MCF 10A (cell line): ENCODE measurements at places on chromosomes 2 and 18.
A peak's percentile ranks its signal among the peaks of the same experiment; 100 is the strongest.

DNA sequence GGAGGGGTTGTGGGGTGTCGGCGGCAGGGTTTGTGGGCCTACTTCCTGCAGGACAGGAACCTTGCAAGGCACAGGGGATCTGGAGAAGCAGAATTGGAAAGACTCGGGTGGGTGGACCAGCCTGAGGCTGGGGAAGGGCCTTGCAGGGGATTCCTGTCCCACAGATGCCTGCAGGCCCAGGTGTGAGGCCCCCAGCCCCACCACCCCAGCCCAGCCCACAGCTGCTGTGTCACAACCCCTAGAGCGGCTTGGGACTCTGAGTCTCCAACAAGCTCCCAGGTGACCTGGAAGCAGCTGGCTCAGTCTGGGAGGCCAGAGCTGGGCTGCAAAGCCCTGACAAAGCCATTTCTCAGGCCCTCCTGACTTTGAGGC, 93.1 kb downstream of the ZFP36L2 start:
- no peak overlapping the region for H3K4me3 ChIP-seq
- no peaks in the 10 kb centered on the region for H3K36me3 ChIP-seq
- DNase-seq = no peak
- H3K4me1 ChIP-seq = peaks cover 45% of the 10 kb centered on the region
- H3K27me3 ChIP-seq = no peaks in the 10 kb centered on the region

- peaks cover 18% of the 10 kb centered on the region for H3K4me1 ChIP-seq
- peak overlapping the region; percentile 68 for H3K27ac ChIP-seq
Observed at GRCh38 chr2:50143822-50144575, 887.9 kb downstream of the NRXN1 start.

- DNase-seq = no peak
- no peaks in the 10 kb centered on the region for H3K27me3 ChIP-seq
- no peak overlapping the region for H3K27ac ChIP-seq
- H3K36me3 ChIP-seq = peaks cover 35% of the 10 kb centered on the region
- H3K4me1 ChIP-seq = peaks cover 9% of the 10 kb centered on the region
- H3K4me3 ChIP-seq = no peak overlapping the region
Observed at GRCh38 chr18:59149007-59149406, 9.3 kb downstream of the SEC11C start.

GRCh38 chr2:24899361-24899910, 20.6 kb downstream of the ADCY3 start:
- no peak for DNase-seq
- H3K27ac ChIP-seq = no peak overlapping the region
- H3K36me3 ChIP-seq = peaks cover 33% of the 10 kb centered on the region
- no peaks in the 10 kb centered on the region for H3K27me3 ChIP-seq
- no peak overlapping the region for H3K4me3 ChIP-seq
- no peaks in the 10 kb centered on the region for H3K4me1 ChIP-seq

GRCh38 chr2:109030870-109031475, 42.0 kb upstream of the EDAR start:
- H3K4me1 ChIP-seq = no peaks in the 10 kb centered on the region
- no peaks in the 10 kb centered on the region for H3K36me3 ChIP-seq
- no peak overlapping the region for H3K27ac ChIP-seq
- H3K4me3 ChIP-seq = no peak overlapping the region

DNA sequence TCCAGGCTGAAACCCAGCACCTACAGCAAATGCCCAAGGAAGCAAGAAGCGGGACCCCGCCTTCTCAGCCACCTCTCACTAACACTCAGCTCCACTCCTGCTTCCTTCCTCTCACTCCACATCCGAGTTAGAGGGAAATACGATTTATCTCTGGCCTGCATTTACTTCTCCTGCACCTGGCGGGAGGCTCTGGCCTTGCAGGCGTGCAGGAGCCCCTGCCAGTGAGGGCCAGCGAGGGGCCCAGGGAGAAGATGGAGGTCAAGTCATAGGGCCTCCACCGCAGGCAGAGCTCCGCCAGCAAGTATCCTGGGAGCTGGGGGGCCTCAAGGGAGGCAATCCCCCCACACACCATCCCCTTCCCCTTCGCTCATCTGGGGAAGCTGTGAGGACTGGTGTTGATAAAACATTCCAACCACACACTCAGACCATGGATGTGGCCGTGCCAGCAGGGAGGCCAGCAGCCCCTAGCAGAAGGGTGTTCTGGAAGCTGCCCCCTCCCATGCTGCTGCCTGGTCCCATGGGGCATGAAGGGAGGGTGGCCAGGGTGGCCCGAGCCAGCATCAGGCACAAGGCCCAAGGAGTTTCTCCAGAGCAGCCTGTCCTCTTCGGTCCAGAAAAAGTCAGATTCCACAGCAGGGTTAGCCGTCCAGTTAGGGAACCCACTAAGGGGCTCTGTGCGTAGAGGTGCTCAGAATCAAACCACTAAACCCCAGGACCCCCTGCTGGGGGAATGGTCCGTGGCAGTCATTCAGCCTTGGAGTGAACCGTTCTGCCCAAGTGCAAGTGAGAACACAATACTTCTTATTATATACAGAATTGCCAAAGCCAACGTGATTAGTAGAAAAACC, 91.2 kb downstream of the HDAC4 start:
- H3K36me3 ChIP-seq = peaks cover 5% of the 10 kb centered on the region
- H3K4me3 ChIP-seq = no peak overlapping the region
- H3K27me3 ChIP-seq = no peaks in the 10 kb centered on the region

DNA sequence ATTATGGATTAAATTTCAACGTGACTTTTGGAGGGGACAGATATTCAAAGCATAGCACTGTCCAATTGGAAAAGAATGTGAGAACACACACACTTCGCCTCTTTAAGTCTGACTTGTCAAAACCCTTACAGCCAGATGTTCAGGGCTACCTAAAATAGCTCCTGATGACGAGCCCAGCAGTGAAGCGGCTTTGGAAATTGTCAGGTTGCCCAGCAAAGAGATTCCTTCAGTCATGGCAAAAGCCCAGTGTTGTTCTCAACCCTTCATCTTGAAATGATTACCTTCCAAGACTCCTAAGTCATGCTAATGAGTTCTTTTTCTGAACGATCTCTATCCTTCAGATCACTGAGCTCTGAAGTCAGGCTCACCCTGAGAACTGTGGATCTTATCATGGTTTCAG, 436.6 kb downstream of the LRATD1 start:
- H3K4me3 ChIP-seq = no peak overlapping the region
- no peaks in the 10 kb centered on the region for H3K36me3 ChIP-seq
- no peaks in the 10 kb centered on the region for H3K27me3 ChIP-seq
- no peak overlapping the region for H3K27ac ChIP-seq
- no peak for DNase-seq

DNA sequence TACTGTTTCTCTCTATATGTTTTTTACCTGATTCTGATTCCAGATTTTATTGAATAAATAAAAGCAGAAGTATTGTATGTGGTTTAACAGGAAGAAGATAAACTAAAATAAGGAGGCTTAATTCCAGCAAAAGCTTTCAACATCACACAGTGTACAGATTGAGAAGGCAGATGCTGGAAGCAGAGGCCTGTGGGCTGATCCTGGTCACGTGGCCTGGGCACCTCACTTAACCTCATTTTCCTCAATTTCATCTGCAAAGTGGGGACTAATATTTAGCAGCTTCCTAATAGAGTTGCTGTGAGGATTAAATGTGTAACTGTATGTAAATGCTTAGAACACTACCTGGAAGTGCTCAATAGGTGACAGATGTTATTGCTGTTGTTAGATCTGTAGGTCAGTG, 58.0 kb downstream of the CDCA7 start:
- H3K27ac ChIP-seq = no peak overlapping the region
- H3K4me1 ChIP-seq = peaks cover 6% of the 10 kb centered on the region
- H3K36me3 ChIP-seq = no peaks in the 10 kb centered on the region
- H3K4me3 ChIP-seq = no peak overlapping the region
- DNase-seq = no peak

- no peak overlapping the region for H3K27ac ChIP-seq
- no peaks in the 10 kb centered on the region for H3K4me1 ChIP-seq
- H3K4me3 ChIP-seq = no peak overlapping the region
- H3K27me3 ChIP-seq = no peaks in the 10 kb centered on the region
- H3K36me3 ChIP-seq = peaks cover 22% of the 10 kb centered on the region
- DNase-seq = no peak
Observed at GRCh38 chr2:202773301-202773973, 98.1 kb downstream of the ICA1L start.

- no peaks in the 10 kb centered on the region for H3K4me1 ChIP-seq
- no peaks in the 10 kb centered on the region for H3K36me3 ChIP-seq
- no peaks in the 10 kb centered on the region for H3K27me3 ChIP-seq
- no peak overlapping the region for H3K27ac ChIP-seq
- H3K4me3 ChIP-seq = no peak overlapping the region
Observed at GRCh38 chr18:6055711-6056110, 160.4 kb upstream of the TMEM200C start.
